ENCODE measurements at places on chromosomes 4 and X.

DNA sequence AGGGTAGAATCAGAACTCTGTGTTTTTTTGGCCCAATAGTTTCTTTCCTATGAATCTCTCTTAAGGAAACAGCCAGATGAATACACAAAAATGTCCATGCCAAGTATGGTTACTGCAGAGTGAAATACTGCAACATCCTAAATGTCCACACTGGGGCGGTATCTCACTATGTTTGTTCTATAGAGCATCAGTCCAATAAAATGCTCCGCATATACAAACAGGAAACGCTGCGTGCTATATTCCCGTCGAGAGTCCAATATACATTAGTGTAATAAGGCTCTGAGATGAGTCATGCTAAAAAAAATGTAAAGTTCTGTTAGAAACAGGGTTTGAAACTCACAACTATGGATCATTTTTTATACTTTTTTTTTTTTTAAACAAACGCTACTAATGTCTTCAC, 72.9 kb upstream of the ENOX2 start:
- DNase-seq: peak; percentile 12

DNA sequence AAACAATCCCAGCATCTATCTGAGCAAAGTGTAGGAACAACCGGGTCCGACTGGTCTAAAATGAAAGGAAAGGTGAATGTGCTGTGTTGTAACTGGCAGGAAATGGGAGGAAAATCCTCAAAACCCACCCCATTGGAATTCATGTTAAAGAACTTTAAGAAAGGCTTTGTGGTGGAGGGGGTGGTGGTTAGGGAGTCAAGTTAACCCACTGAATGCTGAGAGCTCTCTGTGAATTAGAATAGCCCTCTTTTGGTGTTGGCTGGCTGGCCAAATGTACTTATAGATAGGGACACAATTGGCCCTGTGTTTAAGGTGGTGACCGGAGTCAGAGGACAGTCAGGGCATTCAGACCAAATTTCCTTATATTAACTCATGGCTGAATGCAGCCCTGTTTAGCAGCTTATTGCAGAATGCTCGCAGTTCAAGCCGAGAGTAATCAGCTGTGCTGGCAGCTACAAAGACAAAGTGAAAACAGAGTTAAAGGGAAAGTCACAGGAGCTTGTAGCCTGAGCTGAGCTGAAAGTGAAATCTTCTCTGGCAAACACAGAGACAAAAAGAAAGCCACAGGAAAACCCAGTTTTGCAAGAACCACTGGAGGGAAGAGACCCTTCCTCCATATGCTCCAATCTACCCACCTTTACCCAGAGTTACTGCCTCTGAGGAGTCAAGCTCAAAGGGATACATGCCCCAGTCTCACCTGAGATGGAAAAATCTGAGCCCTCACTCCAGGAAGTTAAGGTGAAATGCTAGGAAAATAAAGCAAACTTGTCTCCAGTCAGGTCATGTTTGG, 38.5 kb upstream of the UGT2B7 start:
- no peak for DNase-seq

- no peak for DNase-seq
These were observed 18.0 kb upstream of the MANBA start for GRCh38 chr4:102778720-102779119.

- no peak for DNase-seq
These were observed 15.3 kb downstream of the NOP14 start for GRCh38 chr4:2947926-2948325.

DNA sequence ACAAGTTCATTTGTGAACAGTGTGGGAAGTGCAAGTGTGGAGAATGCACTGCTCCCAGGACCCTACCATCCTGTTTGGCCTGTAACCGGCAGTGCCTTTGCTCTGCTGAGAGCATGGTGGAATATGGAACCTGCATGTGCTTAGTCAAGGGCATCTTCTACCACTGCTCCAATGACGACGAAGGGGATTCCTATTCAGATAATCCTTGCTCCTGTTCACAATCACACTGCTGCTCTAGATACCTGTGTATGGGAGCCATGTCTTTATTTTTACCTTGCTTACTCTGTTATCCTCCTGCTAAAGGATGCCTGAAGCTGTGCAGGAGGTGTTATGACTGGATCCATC, 5.5 kb downstream of the SPRY1 start:
- no peak for DNase-seq

DNA sequence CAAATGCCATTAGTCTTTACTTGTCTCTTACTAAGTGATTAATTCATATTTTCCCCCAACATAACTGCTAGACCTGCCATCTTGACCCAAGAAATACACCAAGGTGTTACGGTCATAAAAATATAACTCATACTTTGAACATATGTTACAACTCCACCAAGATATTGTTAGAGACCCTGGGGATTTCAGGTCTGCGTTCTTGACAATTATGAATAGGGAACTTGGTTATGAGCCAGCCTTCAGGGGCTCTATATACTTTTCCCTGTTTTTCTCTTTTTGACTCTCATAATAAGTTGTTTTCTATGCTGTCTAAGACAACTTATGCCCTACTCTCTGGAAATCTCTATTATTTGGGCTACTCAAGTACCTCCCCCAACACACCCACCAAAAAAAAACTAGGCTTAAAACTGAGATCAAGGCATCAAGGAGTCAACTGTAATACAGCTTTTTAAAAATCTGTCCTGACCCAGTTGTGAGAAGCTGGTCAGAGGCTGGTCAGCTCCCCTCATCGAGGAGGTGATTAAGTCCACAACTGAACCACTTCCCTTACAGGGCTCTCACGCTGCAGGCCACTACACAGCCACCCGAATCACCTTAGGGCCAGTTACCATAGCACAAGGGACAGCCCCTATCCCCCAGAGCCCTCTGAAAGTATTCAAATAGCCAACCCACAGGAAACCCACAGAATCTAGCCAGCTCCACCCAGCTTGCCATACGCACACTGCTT, 10.5 kb upstream of the TLR3 start:
- no peak for DNase-seq

DNA sequence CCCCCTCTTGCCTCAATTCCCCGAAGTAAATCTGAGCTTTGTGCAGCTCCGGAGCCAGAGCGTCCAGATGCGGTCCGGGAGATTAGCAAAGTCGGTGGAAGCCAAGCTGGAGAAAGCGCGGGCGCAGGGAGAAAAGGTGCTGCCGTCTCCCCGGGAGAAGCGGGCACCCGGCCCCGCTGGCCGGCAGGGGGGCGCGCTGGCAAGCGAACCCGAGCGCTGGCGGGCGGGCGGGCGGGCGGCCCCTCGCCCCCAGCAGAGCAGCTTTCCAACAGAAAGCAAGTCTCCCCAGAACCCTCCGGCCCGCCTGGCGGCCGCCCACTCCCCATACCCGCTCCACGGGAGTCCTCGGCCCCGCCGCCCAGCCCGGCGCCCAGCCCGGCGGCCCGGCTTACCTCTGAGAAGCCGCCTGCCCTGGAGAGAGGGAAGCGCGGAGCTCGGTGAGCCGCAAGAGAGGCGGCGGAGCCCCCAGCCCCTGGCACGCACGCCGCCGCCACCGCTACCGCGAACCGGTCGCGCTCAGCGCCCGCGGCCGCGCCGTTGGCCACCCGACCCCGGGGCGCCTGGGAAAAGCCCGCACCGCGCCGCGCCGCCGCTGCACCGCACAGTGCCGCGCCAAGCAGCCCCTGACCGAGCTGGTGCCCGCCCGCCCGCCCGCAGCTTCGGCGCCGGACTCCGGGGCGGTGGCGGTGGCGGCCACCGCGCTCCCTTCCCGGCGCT, 529 bp upstream of the CITED1 start:
- no peak for DNase-seq

GRCh38 chrX:9532349-9532748, 67.5 kb downstream of the TBL1X start:
- DNase-seq: no peak

DNA sequence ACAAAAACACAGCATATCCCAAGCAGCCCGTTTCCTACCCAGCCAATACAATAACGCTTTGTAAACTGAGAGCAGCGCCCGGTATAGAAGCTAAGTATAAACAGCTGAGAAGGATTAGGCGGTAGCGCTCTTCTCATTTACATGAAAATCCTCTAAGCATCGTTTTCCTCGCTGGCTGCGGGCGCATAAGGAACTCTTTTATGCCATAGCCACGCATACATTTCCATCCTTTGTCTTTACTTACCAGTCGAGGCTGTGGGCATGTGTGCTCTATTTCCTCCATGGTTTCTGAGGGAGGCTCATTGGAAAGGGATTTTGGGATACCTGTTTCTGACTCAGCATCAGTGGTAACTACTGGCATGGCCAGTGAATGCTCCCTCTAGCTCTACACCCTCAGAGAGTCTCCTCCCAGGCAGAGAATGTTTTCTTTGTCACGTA, 383 bp downstream of the PCYT1B start:
- DNase-seq: no peak

- no peak for DNase-seq
These were observed 83.1 kb upstream of the TEX13D start for GRCh38 chrX:124249345-124249744.

- no peak for DNase-seq
These were observed 75.9 kb upstream of the GAB1 start for GRCh38 chr4:143260750-143261149.

- no peak for DNase-seq
These were observed 48.2 kb upstream of the PASD1 start for GRCh38 chrX:151515237-151515636.

DNA sequence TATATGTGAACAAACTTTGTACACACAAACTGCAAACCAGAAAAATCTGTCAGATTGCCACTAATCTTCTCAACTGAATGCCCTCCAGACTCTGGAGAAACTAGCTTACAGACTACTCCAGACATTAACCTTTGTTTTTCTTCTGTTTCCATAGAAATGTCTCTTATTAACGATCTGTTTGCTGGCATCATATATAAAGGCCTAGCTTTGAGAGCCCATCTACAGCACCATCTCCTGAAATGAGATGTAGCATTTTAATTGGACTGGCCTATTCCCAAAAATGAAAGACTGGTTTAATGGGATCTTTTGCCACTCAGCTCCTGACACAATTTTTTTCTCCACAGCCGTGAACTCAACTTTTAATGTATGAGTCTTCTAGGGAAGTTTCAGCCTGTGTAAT, 266.0 kb upstream of the IL1RAPL1 start:
- DNase-seq: no peak

GRCh38 chr4:24701683-24702082, 93.7 kb upstream of the SOD3 start:
- no peak for DNase-seq

DNA sequence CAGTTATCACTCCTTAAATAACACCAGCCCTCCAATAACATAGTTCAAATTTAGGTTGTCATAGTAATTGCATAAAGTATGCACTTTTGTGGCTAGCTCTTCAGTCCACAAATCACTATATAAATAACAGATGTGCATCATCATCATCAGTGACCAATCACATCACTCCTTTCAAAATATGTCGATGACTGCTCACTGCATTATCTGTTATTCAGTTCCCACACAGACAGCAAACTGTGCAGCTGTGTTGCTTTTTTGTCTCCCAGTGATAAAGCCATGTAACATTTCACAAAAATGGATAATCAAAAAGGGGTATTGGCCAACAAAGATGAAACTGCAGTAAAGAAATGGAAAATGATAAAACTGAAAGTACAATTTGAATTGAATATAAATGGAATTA, 205.4 kb downstream of the DCLK2 start:
- DNase-seq: no peak

GRCh38 chrX:40101430-40101802, 3.7 kb upstream of the BCOR start:
- DNase-seq: no peak

GRCh38 chr4:143017210-143017609, 167.5 kb upstream of the USP38 start:
- DNase-seq: no peak

DNA sequence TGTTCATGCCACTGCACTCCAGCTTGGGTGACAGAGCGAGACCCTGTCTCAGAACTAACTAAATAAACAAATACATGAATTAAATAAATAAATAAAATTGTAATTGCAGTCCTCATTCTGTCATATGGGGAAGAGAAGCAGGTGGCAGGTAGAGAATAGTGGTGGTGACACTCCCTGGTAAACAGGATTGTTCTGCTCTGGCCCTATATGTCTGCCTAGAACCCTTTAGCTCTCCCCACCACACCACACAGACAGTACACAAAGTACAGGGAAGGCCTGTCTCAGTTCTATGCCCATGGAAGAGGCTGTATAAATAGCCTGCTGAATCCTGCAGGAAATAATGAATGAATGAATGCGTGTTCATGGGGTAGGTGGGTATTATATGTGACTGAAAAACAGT, 117.7 kb downstream of the CEP135 start:
- no peak for DNase-seq

- no peak for DNase-seq
These were observed 88.3 kb downstream of the AMELX start for GRCh38 chrX:11381464-11381863.

DNA sequence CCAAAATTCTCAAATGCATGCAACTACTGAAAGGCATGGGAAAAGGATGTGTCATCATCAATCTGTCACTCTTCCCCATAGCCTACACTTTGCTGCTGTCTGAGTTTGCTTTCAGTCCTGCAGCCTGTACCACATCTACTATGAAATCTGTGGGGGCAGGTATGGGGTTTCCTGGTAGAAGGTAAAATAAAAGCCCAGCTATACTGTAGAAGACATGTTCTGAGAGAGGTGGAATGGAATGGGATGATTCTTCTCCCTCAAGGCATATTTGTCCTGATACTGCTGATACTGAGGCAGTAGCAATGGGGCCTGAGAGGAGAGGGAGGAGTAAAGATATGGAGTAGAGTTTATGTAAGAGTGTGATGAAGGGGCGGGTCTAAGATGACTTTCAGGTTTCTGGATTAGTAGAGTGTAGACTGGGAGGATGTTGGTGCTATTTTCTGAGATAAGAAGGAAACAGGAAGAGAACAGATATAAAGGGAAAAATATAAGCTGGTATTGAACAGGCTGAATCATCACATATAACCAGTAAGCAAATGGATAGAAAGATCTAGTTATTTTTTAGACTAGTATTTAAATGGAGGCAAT, 38.7 kb upstream of the GYPA start:
- no peak for DNase-seq

GRCh38 chr4:59983852-59984251, 1216.3 kb upstream of the ADGRL3 start:
- no peak for DNase-seq

DNA sequence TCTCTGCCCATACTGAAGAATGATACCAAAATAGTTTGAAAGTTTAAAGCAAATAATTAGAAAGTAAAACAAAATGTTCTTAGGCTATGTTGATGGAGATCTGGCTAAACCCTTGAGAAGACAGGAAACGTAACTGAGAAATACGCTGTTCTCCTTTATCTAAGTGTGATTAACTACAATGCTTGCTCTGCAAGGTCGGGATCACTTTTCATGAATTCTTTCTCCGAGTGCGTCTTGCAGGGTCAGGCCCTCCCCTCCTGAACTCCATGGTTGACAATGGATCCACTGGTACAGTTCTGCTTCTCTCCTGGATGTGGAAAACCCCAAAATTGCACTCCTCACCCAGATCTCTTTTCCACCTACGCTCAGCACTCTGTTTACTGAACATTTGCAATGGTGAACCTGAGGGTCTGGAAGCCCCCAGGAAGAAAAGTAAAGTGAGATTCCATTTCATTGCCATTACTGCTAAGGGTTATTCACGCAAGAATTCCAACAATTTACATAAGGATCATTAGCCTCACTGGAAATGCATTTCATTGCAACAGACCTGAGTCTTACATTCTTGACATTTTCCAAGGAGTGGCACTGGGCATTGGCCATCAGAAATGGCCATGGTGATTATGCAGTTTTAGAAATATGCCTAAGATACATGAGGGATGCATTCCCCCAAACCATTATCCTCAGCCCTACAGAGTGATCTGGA, 24.6 kb upstream of the WWC2 start:
- no peak for DNase-seq

Measured in stimulated activated CD4-positive, alpha-beta T cell treated with anti-CD3 and anti-CD28 coated beads, Interleukin-1b, Interleukin-23, amount 100 ng/mL, for 4 hours (primary cell).